ENCODE measurements at places on chromosomes 1 and 21. TPM values are rescaled to one million over a fixed set of nuclear protein-coding genes. Genes with fewer than 3 reads are reported as not detected.

The VTCN1 gene
- 0.09 TPM for total RNA-seq

DNA sequence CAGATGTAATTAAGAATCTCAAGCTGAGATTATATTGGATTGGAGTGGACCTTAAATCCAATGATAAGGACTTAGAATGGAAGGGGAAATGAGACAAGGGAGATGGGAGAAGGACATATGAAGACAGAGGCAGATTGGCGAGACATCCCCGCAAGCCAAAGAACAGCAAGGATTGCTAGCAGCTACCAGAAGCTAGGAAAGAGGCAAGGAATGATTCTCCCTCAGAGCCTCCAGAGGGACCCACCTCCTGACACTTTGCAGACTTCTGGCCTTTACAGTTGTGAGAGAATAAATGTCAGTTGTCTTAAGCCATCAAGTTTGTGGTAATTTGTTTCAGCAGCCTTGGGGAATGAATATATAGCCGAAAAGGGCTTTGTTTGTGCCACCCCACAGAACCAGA lies 20.7 kb downstream of the METTL13 start:
- DNase-seq, result no peak

DNA sequence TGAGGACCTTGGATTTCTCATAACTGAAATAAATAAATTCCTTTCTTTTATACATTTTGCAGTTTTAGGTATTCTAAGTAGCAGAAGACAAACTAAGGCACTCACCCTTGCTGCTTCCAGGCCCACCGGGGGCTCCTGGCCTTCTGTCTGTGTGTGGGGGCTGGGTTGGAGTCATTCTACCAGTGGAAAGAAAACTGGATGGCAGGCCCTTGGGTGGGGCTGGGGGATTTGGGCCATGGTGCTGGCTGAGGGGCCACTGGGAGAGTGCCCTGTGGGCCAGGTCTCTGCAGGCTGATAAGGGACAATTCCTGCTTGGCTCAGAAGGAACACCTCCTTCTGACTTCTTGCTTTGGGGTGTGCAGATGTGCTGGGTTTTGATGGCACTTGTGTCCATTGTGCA lies 54.0 kb upstream of the CSF3R start:
- DNase-seq, result no peak

- DNase-seq, result no peak
Measured at GRCh38 chr1:37813529-37814145, 5.6 kb upstream of the YRDC start.

All from WTC11 (cell line).